ENCODE measurements at places on chromosomes 6 and 20.

DNA sequence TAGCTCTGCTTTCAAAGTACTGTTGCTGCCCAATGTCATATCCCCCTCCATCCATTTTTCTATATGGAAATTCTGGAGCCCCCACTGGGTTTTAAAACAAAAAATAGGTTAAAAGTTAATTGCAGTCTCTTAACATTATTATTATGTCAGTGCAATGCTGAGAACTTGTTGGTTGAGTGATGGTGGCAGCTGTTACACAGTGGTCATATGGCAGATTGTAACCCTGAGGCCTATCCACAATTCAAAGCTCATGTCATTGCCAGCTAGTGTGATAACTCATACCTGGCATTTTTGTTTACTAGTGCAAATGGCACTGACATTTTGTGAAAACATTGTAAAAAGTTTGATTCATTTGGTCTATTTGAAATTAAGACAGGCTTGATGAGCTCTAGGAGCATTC lies 305.7 kb upstream of the FLRT3 start:
- no peak for DNase-seq

GRCh38 chr6:36907781-36908180 lies 22.0 kb downstream of the C6orf89 start:
- DNase-seq = no peak

GRCh38 chr20:9742821-9743220 lies 96.1 kb downstream of the PAK5 start:
- no peak for DNase-seq

- no peak for DNase-seq
These were observed 762 bp downstream of the LSM2 start for GRCh38 chr6:31805939-31806469.

- peak; percentile 39 for DNase-seq
These were observed 381 bp upstream of the PEX7 start for GRCh38 chr6:136822046-136822375.

- peak; percentile 40 for DNase-seq
These were observed 92.7 kb upstream of the SIRPA start for GRCh38 chr20:1802385-1803060.

DNA sequence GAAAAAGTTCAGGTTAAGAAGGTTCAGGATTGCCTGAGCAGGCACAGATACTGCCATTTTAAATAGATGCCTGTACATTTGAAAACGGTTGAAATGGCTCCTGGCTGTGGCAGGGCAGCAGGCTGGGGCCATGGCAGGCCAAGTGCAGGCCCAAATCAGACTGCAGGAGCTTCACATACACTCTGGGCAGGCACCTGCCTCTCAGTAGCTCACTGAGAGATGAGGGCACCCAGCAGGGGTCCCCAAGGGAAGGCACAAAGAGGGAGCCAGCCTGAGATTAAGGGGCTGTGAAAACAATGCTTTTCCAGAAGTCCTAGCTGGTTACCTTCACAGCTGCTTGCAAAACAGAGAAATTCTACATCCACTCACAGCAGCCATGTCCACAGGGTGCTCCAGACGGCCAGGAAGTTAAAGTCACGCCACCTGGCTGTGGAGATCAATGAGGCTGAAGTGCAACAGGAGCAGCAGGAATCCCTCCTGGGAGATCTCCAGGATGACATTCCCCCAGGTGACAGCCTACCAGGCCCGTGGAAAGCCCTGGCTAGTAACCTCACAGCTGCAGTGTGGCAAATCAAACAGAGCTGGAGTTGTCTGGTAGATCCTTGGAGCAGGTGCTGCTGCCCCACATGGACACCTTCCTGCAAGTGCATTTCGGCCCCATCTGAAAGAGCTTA lies 6.2 kb upstream of the RAET1E start:
- no peak for DNase-seq

DNA sequence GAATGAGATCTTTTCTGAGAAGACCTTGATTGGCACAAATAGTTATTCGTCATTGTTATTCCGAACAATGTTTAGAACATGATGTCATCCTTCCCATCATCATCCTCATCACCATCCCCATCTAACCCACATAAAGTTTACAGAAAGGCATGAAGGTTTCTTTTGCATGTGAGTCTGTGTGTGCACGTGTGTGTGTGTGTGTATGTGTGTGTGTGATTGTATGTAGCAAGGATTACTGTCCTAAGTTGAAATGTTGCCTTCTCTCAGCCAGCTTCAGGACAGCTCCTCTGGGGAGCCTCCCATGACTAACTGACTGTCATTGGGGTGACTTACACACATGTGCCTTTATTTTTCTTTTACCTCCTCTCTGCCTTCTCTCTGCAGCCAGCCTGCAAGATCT lies 113.5 kb downstream of the SLC22A3 start:
- no peak for DNase-seq

GRCh38 chr6:121619013-121619412 lies 183.6 kb downstream of the GJA1 start:
- no peak for DNase-seq

- DNase-seq = peak; percentile 85
These were observed 5.5 kb downstream of the MDGA1 start for GRCh38 chr6:37691904-37692806.

DNA sequence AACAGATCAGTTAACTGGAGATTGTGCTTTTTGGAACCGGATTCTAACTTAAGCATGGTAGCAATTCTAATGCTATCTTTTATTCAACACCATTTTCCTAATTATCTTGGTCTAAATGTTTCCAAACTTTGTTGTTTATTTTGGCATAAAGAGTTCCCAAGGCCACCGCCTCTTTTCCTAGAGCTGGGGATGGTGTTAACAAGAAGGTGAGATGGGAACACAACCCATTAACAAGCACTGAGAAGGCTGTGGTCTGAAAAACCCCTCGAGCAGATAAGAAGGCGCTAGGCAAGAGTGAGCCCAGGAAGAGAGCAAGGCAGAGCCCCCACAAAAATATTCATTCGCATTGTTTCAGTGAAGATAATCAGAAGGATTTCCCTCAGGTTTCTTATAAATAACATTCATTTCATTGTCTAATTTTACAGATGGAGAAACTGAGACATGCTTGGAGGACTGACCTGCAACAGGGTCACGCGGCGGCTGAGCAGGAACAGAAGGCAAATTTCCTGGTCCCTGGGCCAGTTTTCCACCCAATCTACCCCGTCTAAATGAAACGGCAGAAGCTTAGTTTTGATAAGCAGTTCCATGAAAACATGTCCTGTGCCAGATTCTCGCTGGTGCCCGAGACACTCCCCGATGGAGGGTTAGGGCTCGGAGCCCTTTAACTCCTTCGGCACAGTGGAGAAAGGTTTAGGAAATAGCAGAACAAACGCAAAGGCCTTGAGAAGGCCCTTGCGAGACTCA lies 155.6 kb downstream of the FOXC1 start:
- DNase-seq = no peak

DNA sequence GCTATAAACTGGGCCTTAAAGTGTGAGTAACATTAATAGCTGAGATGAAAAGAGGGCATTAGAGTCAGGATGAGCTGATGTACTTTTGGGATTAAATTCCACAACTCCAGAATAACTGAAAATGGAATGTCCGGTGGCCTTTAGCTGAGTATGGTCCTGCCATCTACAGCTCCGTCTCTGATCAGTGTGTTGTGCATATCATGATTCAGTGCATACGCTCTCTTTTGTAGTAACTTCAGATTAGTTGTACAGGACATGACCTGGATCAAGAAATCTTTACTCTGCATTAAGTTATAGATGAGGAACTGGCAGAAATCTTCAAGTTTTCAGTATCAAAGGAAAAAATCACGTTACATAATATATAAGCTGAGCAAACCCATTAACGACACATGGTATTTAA lies 92.4 kb downstream of the MTFR2 start:
- no peak for DNase-seq

- peak; percentile 32 for DNase-seq
These were observed 6.0 kb upstream of the TRIM26 start for GRCh38 chr6:30219244-30219643.

- no peak for DNase-seq
These were observed 25.9 kb downstream of the PYGB start for GRCh38 chr20:25273541-25274358.

DNA sequence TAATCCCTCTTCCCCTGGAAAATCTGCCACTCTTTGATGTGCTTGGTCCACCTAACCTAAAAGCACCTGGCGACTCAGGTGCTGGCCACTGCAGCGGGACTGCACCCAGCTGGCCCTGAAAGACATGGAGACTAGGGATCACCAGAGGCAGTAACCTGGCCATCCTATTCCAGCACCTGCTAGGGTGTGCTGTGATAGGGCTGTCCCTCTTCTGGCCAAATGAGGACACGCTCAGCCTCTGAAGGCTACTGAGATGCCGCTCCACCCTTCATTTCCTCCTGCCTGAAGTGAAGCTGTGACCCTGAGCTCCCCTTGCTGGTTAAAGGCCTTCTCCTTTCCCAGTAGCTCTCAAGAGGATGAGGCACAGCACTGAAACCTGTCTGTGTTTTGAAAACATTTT lies 24.4 kb downstream of the FOXC1 start:
- DNase-seq = no peak

DNA sequence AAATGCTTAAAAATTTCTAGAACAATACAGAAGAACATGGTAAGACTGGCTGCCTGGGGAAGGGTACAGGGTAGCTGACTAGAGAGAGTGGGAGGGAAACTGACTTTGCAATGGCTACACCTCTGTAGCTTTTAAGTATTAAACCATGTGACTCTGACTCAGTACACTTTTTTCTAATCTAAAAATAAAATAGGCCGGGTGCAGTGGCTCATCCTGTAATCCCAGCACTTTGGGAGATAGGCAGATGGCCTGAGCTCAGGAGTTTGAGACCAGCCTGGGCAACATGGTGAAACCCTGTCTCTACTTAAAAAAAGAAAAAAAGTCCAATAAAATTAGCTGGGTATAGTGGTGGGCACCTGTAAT lies 18.5 kb downstream of the ATP9A start:
- no peak for DNase-seq
